ENCODE measurements at places on chromosomes 13 and 19.
A peak's percentile ranks its signal among the peaks of the same experiment; 100 is the strongest.

- DNase-seq = no peak
Observed at GRCh38 chr13:65063753-65064152, 2166.4 kb downstream of the PCDH9 start.

DNA sequence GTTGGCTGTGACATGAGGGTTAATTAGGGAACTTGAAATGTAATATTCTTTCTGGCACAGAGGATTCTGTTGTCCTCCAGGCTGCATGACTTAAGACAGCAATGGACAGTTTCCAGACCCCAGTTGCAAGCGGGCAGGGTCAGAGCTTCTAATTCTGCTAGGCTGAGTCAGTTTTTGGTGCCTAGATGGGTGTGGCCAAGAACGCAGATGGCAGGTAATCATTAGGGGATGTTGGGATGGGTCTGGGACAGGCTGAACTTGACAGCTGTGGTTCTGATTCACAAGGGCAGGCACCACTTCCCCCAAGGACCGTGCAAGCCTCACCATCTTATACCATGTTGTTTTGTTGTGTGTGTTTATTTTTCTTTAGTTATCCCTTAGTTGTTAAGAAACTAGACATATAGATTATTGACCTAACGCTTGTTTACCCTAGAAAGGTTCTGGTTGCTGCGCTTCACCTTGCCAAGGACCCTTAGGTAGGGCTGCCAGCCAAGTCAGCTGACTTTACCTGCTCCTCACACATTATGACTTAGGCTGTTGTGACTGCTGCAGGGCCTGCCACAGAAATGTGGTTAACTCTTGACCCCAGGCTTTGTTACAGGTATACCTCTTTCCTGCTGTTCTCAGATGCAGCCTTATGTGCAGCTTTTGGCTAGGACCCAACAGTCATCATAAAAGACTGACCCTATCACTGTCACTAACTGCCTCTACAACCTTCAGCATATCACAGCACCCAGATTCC, 117.7 kb upstream of the KLF12 start:
- no peak for DNase-seq

DNA sequence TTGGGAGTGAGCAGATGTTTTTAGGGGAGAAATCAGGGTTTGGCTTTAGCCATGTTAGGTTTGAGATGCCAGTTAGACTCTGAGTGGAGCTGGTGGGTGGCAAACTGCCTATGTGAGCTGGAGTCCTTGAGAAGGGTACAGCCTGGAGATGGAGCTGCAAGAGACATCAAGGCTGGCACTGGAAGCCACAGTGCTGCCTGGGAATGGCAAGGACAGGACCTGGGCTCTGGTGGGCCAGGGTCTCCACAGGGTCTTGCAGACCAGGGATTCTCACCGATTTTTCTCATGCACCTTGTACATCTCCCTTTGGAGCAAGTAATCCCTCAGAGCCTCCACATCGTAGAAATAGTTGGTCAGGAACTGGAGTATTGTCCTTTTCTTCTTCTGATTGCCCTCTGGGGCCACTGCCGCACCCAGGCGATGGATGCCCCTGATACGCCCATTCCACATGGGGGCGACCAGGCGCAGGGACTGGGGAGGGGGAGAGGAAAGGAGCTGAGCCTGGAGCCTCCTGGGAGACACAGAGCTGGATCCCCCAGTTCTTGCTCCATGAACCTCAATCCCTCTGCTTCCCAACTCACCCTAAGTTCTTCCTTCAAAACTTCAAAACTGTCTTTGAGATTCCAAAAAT, 1.7 kb downstream of the DMAC2 start:
- no peak for DNase-seq

DNA sequence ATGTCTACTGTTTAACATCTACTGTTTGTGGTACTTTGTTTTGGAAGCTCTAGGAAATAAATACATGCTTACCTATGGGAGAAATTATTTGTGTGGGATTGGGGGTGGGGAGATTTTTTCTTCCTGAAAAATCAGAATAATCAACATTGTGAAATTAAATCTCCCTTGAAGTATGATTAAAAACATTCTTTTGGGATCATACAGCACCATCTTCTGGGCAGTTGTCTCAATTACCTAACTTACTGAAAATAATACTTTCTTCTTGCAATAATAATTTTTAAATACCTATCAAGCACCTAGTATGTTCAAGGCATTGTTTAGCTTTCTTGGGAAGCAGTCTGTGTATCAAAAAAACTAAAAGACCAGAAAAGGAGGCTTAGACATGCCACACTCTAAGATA, 576.5 kb upstream of the ARGLU1 start:
- DNase-seq = no peak

DNA sequence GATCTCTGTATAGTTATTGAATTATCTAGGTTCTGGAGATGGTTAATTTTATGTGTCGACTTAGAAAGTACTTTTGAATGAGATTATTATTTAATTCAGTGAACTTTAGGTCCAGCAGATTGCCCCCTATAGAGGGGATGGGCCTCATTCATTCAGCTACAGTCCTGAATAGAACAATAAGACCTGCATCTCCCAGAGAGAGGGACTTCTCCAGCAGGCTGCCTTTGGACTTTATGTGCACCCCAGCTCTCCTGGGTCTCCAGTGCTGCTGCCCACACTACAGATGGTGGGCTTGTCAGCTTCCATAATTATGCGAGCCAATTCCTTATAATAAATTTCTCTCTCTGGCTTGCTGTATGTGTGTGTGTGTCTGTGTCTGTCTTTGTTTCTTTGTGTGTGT, 39.3 kb upstream of the KL start:
- no peak for DNase-seq

GRCh38 chr13:93320942-93321341, 94.3 kb downstream of the GPC6 start:
- DNase-seq = no peak

DNA sequence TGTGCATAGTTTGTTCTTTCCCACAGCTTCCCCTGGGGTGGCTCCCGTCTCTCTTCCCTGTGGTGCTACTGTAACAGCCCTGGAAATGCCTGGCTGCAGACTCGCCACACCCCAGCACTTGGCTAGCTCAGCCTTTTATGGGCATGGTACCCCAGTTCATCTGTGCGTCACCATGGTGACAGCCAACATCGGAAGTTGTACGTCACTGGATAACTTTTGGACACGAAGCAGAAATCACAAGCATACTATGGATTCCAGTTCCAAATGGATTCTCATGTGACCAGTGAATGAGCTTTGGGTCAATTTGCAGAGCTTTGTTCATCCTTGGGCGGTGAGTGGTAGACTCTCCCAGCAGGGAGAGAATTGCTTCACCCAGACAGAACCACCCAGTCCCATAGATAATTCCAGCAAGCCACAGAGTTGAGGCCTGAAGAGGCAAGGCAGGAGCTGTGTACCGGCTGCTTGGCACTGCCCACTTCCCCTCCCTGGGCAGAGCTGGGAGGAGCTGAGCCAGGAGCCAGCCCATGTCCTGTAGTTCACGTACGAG, 54.4 kb downstream of the COL4A2 start:
- DNase-seq = no peak

DNA sequence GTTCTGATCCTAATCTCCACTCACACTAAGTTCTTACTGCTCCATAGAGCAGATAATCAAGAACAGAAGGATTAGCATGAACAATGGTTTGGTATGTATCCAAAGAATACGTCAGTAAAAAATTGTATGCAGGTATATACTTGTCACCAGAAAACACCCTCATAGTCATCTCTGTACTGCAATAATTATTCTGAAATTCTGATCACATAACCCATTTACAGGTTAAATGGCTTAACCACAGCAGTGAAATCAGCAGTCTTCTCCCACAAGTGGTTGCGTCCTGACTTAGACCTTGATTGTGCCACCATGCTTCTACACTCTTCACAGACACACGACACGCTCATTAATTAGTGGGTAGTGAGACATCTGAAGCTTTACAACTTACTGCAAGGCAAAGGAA, 50.9 kb downstream of the LNX2 start:
- no peak for DNase-seq

GRCh38 chr19:35740423-35741202, 1.6 kb downstream of the IGFLR1 start:
- peak; percentile 97 for DNase-seq

DNA sequence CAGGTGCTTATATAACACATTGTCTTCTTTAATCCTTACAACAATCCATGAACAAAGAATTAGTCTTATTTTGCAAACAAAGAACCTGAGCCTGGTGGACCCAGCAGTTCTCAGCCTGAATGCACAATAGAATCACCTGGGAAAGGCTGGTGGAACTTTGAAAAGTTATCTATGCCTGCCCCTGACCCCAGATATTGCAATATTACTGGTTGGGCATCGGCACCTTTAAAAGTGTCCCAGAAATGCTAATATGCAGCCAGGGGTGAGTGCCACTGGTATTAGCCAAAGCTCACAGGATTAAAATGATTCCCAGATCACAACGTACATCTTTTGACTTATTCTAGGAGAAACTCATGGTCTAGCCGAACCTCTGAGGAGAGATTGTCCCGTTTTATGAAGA, 268.8 kb downstream of the KLF5 start:
- DNase-seq = no peak

DNA sequence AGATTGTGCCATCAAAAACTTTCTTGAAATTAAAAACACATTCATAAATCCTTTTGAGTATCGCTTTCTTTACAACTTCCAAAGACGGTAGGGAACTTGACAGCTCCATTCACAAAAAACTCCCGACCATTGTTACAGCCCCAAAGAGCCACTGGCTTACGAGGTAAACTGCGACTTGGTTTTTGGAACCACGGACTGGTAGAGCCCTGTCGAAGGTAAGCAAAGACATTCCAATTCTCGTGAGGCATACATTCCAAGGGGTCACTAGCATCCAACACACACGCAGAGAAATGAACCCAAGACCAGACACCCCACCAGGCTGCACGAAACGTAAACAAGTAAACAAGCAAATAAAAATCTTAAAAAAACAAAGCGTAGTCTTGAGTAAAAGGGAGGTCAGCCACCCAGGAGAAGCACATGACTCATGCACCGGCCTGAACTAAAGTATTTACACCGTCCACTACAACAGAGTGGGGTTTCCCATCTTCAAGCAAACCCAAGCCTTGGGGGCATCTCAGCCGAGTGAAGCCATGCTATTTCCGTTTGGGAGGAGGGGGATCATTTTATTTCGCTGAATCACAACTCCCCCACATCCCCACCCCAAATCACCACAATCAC, 1.4 kb downstream of the BRD4 start:
- DNase-seq = no peak

GRCh38 chr19:15588265-15588664, 26.8 kb upstream of the CYP4F8 start:
- no peak for DNase-seq

GRCh38 chr13:100608906-100609305, 20.3 kb upstream of the GGACT start:
- DNase-seq = no peak

- peak; percentile 69 for DNase-seq
Observed at GRCh38 chr19:53977991-53978731, 13.3 kb upstream of the CACNG6 start.

GRCh38 chr19:49983645-49984229, 22.8 kb upstream of the SIGLEC11 start:
- DNase-seq = peak; percentile 95

GRCh38 chr13:61286148-61286745, 129.4 kb downstream of the PCDH20 start:
- DNase-seq = no peak

DNA sequence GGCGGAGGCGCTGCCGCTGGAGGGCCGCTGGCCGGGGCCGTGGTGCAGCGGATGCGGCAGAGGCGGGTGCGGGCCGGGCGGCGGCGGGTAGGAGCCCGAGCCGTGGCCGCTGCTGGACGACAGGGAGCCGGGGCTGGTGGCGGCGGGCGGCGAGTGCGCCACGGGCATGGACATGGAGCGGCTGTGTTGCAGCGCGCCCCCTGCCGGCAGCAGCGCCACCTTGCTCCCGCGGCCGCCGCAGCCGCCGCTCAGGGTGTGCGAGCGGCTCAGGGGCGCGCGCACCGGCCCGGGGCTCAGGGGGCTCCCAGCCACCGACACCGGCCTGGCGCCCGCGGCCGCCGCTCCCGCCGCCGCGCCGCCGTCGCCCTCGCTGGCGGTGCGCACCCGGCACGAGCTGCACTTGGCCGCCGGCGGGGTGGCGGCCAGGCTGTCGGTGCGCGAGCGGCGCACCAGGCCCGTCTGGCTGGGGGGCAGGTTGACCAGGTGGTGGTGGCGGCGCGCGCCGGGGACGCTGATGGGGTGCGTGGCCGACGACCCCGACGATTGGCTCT, 1.7 kb downstream of the IRS2 start:
- peak; percentile 88 for DNase-seq

- no peak for DNase-seq
Observed at GRCh38 chr19:2663920-2664571, 38.4 kb downstream of the GNG7 start.

DNA sequence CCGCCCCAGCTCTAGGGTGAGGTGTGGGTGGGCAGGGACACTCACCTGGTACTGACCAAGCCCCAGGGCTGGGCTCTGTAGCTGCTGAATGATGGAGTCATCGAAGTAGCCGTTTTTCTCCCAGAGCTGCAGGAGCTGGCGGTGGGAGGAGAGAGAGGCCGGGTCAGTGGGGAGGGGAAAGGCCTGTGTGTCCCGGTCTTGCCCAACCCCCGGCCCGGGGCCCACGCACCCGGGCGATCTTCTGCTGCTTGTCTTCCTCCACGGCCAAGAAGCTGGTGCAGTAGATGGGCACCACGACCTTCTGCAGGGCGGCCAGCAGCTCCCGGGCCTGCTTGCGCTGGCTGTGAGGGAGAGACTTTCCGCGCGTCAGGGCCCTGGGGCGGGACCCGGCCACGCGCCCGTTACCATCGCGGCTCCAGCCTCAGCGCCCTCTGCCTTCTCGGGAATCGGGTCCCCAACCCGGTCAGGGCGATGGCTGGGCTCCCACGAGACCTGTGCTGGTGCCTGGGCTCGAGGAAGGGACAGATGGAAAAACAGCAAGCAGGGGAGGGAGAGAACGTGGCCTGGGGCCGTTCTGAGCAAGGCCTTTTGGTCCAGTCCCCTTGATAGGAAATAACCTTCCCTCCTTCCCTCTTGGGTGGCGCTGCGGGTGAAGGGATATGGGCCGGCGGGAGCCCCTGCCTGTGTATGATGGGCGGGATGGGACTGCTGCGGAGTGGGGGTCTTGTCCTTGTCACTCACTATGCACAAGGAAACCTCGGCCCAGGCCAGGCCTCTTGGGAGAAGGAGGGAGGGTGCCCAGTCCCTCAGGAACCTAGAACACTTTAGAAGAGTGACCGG, 11.5 kb downstream of the CHERP start:
- no peak for DNase-seq

DNA sequence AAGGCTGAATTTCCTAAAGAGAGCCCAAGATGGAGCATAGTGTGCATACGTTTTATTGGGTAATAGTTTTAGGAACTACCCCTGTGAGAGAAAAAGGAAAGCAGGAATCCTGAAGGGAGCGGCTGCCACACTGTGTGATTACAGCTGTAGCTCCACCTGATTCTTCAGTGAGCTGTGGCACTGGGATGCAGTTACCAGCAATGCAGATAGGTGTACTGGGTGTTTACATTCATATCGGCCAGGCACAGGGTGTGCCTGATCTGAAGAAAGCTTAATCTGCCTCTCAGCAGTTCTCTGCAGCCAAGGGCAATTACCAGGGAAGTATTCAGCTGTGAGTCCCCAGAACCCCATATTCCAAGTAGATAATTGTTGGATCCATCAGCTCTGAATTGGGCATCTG, 1541.8 kb downstream of the EFNB2 start:
- no peak for DNase-seq
